Activated T-cell treated with anti-CD3 and anti-CD28 coated beads for 24 hours (primary cell): ENCODE measurements at places on chromosomes 6 and 20.

GRCh38 chr6:136945072-136945471, 23.0 kb downstream of the SLC35D3 start:
- DNase-seq, result no peak

DNA sequence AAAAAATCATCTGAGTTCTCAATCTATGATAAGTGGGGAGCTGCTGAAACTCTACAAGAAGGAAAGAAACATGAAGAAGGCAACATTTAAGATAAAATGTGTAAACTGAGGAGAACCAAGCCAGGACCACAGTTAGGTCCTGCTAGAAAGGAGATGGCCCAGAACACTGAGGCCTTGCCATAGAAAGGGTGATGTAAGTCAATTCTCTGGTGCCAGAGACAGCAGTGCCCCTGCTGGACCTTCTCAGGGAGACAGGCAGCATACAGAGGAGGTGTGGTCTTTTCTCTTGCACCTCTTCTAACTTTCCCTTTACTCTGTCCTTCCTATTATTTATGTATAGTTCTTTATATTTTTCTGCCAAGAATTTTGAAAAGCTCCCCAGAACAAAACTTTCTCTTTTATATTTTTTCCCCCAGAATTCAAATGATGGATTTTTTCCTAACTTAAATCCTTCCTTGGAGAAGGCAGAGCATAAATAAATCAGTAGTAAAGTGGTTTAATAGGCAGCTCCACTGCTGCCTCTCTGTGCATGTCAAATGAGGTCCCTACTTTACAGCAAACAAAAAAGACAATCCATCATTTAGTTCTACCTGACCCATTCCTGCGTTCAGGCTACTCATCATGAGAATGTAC, 9.0 kb downstream of the UQCC2 start:
- DNase-seq, result no peak

DNA sequence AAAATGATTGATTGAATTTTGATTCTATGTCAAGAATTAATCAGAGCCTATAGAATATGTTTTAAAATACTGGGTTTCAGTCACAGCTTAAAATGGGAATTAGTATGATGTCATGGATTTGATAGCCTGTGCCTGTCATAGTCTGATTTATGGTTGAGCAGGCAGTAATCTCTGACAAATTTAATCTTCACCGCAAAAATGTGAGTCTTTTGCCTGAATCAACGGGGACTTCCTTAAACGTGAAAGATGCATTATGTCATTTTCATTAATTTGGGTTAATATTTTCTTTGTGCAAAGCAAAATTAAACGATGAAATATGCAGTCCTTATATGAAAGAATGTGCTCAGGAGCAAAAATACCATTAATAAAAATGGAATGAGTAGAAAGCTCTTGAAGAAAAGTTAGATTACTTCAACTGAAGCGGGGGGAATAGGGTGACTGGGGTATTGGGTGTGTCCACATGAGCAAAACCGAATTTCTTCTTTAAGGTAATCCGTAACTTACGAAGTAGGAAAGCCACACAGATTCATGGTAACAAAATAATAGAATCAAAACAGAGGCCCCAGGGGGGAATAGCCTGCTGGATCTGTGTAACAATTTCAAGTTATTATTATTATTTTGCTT, 339.6 kb upstream of the NOX3 start:
- no peak for DNase-seq

DNA sequence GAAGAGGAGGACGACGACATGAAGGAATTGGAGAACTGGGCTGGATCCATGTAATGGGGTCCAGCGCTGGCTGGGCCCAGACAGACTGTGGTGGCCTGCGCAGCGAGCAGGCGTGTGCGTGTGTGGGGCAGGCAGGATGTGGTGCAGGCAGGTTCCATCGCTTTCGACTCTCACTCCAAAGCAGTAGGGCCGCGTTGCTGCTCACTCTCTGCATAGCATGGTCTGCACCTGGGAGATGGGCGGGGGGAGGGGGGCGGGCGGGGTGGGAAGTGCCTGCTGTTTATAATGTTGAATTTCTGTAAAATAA, 42.3 kb downstream of the CHMP4B start:
- no peak for DNase-seq

DNA sequence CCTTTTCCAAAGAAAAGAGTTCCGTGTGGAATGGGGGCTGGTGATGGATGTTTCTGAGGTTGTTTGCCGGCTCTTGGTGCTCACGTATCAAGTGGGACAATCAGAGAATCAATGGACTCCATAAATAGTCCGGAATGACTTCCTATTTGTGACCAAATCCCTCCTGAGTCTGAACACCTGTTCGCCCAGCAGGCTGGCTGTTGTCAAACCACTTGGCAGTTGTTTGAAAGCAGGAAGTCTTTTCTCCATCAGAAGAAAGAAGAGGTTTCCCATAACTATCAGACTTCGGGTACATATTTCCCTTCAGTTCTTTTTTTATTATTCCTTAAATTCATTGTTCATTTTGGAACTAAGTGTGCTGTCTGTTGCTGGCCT, 154.7 kb upstream of the RIN2 start:
- no peak for DNase-seq

- DNase-seq, result no peak
These were observed 35.6 kb downstream of the RIOK1 start for GRCh38 chr6:7424967-7425807.
